Non-pigmented ciliary epithelial cell (primary cell): ENCODE measurements at places on chromosomes 3 and 15.

- no peak for DNase-seq
Observed at GRCh38 chr3:38640661-38641452, 8.6 kb downstream of the SCN5A start.

- no peak for DNase-seq
Observed at GRCh38 chr3:24944805-24945520, 450.3 kb upstream of the THRB start.

- no peak for DNase-seq
Observed at GRCh38 chr3:188686324-188686723, 485.4 kb upstream of the TPRG1 start.

DNA sequence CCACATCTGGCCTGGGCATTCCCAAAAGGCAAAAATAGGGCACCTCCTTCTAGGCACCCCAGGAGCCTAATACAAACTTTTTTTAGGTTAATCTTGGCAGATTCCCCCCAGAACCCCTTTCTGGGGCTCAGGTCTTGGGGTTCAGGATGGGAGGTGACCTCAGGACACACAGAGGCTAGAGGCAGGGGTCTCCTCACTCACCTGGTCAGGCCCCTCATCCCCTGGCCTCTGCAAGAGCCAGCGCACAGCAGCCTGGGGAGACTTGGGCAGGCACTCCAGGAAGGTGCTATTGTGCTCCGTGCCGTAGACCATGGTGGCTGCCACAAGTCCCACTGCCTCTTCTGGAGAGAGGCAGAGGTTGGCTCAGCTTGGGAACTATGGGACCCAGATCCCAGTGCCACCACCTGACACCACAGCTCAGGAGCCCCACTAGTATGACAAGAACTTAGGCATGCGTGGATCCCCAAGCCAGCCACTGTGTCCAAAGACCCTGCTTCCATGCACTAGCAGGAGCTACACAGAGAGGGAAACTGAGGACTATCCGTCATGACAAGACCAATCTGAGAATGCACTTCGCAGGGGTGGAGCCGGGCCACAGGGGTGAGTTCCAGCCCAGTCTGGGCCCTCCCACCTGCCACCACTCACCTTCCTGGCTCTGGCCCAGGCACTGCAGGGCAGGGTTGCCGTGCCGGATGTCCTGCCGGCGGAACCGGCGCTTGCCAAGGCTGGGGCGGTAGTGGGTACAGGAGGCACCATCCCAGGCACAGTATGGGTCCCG lies 7.4 kb downstream of the SEMA3G start:
- no peak for DNase-seq

DNA sequence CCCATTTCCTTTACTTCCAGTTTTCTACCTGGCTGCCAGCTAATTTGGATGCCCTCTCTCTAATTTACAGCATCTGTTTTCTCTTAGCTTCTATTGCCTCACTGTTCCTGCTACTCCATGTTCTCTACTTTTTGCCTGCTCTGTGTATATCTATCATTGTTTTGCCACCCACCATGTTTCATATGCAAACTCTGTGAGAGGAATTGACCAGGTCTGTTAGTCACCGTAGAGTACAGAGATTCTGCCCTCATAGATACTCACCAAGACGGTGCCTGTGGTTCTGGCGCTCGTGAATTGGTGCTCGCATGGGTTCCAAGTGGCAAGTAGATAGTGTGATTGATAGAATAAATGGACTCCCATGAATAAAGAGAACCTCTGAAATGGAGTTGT lies 288.8 kb downstream of the CNTN6 start:
- no peak for DNase-seq

DNA sequence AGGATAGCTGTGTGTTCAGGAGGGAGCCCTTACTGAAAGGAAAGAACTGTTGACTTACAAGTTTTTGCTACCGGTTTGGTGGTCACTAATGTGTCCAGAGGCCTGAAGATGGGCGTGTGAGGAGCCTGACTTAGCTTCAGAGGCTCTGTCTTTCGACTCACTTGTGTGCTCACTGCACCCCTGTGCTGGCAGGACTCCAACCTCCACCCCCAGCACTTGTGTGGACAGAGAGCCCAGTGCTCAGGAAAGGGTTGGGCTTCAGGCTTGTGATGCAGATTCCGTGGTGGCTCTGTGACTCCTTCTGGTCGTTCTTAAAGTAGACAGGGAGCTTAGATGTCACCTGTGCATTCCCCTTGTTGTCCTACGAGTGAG lies 100.9 kb downstream of the PGPEP1L start:
- no peak for DNase-seq

- no peak for DNase-seq
Observed at GRCh38 chr15:57223345-57223744, 153.0 kb upstream of the CGNL1 start.

DNA sequence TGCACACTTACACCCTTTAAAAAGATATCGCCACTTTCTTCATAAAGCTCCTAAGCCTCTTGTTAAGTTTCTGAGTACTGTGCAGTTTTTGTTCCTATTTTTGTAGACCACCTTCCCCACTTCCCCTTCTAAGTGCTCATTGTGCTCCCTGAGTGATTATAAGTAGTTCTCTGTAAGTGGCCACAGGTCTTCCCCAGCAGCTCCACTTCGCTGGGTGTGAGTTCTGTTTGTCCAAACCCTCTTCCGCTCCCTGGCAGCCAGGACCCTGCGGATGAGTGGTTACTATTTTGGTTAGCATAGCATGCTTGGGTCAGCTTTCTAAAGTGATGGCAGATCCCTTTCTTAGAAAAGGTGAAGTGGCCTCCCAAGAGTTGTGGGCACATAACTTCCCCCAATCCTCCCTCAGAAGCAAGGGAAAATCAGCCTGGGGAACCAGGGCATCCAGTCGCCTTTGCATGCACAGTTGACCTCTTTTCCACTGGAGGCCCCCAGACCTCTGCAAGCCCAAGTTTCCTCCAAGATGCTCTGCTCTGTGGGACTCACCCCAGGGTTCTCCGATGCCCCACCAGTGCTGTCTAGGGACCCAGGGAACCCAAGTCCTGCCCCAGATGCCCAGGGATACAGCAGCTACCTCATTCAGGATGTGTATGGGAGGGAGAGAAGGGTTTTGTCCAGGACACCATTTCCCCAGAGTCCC lies 69.6 kb downstream of the ATP10A start:
- DNase-seq, result no peak

GRCh38 chr3:135528413-135529015 lies 437.0 kb upstream of the PPP2R3A start:
- no peak for DNase-seq

DNA sequence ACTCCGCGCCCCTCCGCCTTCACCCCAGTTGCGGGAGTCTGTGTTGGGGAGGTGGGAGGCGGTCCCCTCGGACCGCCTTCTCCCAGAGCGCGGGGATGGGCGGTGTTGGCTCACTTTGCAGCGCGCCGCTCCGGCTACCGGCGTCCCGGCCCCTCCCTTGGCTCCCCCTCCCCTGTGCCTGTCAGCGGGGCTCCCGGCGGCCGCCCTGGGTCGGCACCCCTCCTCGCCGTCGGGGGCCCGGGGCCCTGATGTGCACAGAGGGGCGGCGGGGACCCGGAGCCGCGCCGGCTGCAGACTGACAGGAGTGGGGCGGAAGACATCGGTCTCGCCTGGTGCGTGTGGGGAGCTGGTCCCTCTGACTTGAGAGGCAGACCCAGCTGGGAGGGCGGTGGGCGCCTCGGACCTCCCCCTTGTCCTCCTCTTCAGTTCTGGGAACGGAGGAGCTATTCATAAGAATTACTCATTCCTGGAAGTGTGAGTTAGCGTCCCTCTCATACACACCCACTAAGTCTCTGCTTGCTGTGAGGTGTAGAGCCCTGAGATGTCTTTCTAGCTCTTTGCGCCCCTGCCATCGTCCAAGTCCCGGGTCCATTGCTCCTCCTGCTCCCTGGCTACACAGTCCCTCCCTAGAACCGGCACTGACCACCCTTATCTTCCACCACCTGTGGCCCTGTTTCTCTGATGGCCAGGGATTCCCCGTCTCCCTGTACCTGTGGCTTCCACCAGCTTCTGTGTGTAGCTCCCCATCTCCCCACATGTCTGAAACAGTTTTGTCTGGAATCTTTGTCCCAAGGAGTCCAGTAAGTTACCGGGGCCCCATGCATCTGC lies 42.3 kb upstream of the ROPN1 start:
- no peak for DNase-seq

GRCh38 chr3:182234881-182235280 lies 523.2 kb downstream of the SOX2 start:
- DNase-seq, result no peak

DNA sequence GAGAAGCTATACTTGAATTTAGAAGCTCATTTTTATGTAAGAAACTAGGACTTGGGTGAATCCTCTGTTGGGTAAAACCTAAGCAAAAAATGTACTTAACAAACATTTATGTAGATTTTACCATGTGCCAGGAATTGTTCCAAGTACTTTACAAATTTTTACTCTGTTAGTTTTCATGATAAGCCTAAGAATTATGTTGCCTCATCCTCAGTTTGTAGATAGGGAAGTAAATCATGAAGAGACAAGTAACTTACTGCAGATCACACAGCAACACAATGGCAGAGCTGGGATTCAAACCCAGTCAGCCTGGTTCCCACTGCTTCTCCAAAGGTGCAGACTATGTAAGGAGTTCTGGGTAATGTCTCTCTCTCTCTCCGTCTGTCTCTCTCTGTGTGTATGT lies 169.9 kb downstream of the DIPK2A start:
- DNase-seq, result no peak

- no peak for DNase-seq
Observed at GRCh38 chr15:60854858-60855564, 374.1 kb downstream of the RORA start.

- no peak for DNase-seq
Observed at GRCh38 chr15:74461847-74462511, 1.0 kb upstream of the UBL7 start.

DNA sequence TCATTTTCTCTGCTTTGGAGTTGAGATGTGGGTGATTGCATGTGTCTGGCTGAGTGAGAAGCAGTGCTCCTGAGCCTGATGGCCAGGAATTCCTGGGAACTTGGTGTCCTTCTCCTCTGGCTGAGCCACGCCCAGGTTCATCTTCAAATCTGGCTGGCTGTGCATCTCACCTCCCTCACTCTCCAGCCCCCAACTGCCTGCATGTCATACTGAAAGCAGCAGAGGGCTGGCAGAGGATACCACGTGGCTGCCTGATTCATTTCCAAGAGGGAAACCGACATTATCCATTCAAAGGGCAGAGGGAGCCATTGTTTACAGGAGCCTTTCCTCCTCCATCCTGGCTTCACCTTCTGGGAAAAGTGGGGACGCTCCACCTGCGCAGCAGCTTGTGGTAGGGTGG lies 57.4 kb downstream of the ABHD5 start:
- DNase-seq, result no peak

GRCh38 chr3:122351612-122352011 lies 26.6 kb downstream of the CSTA start:
- DNase-seq, result no peak
